CD4-positive, alpha-beta T cell treated with Interleukin-10 for 1 hour (primary cell): ENCODE measurements at places on chromosomes 6 and 20.
A peak's percentile ranks its signal among the peaks of the same experiment; 100 is the strongest.

GRCh38 chr6:8060346-8060745, 3.8 kb downstream of the BLOC1S5 start:
- DNase-seq: no peak

GRCh38 chr6:136510782-136511181, 39.4 kb downstream of the MAP7 start:
- peak; percentile 2 for DNase-seq

DNA sequence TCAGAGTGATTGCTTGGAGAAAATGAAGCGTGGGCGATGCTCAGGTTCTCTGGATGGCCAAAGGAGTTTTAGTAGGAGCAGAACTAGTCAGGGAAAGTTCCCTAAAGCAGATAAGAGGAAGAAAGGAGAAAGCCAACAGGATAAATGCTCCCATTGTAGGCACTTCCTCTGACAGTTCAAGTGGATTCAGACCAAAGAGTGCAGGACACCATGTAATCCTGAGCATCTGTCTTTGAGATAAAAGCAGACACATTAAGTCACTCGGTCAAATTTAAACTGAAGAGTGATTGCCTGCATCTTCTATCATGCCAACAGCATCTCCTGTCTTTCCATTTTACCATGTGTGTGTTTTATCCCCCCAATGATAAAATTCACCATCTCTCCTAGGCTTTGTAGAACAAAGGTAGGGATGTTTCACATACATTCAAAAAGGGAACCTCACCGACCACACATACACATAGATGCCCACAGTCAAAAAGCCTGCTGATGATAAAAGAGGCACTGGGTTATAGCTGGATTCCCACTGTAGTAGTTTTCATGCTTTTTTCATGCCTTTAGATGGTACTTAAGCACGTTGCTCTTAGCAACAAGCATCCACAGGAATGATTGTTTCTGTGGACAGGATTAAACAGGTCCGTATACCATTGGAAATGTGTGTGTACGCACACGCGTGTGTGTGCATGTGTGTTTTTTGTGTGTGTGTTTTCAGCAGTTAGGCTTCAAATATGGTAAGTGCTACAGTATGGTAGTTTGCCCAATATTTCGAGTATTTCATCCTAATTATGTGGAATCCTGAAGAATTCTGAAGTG, 7.0 kb downstream of the GRIK2 start:
- no peak for DNase-seq

DNA sequence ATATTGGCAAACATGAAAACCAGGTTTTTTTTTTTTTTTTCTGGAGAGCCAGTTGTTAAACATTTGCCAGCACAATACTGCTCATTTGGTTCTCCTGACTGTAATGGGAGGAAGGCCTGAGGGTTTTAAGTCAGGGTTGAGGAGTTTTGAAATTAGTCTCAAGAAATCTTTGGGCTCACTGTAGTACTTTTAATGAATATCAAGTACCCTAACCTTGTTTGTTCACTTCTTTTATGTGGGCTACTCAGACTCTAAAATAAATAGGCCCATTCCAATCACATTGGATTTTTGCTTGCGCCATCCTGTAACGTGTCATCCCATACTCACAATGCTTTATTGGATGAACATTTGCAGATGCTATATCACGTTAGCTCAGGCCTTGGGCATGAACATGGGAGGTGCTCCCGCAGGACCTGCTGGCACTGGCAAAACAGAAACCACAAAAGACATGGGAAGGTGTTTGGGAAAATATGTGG, 146.9 kb downstream of the DNAH8 start:
- DNase-seq: no peak

GRCh38 chr6:44255871-44256774, 1.2 kb downstream of the SLC35B2 start:
- peak; percentile 51 for DNase-seq

- DNase-seq: no peak
These were observed 632.7 kb upstream of the AGPAT4 start for GRCh38 chr6:161906571-161906970.

GRCh38 chr20:46200582-46201570, 82.8 kb downstream of the CD40 start:
- DNase-seq: no peak

GRCh38 chr6:13261464-13261994, 66.8 kb downstream of the TBC1D7 start:
- DNase-seq: no peak

- no peak for DNase-seq
These were observed 28.3 kb downstream of the RNASET2 start for GRCh38 chr6:166927935-166928643.

DNA sequence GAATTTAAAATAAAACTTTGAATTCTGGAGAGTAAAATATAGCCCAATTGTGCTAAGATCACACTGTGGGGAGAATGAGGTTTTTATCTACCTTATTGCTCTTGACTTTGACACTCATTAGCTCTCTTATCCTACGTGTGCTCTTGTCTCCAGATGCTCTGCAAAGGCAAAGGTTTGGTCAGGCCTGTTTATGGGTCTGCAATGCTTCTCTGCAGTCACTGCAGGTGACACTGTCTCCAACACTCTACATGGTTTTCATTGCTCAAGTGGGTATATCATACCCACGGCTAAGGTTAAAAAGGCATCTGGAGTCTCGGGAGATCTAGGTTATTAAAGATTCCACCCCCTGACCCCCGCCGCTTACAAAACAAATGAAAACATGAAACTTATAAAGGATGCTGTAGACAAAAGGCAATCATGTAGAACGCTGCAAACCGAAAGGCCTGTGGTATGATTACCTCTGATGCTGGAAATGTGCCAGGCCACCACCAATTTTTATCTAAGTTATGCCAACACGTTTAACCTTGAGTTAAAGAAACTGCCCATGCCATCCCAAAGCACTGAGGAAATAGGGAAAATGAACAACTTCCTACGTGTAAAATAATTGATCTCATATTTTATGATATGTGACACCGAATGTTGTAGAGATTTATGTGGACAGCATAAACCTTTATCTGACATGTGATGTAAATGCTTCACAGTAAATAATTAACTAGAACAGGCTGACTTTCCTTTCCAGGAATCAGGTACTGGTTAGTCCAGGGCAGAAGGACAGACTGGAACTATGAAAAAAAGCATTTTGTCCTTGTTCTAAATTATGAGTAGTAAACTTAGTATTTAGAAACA, 238.2 kb upstream of the NOX3 start:
- no peak for DNase-seq

DNA sequence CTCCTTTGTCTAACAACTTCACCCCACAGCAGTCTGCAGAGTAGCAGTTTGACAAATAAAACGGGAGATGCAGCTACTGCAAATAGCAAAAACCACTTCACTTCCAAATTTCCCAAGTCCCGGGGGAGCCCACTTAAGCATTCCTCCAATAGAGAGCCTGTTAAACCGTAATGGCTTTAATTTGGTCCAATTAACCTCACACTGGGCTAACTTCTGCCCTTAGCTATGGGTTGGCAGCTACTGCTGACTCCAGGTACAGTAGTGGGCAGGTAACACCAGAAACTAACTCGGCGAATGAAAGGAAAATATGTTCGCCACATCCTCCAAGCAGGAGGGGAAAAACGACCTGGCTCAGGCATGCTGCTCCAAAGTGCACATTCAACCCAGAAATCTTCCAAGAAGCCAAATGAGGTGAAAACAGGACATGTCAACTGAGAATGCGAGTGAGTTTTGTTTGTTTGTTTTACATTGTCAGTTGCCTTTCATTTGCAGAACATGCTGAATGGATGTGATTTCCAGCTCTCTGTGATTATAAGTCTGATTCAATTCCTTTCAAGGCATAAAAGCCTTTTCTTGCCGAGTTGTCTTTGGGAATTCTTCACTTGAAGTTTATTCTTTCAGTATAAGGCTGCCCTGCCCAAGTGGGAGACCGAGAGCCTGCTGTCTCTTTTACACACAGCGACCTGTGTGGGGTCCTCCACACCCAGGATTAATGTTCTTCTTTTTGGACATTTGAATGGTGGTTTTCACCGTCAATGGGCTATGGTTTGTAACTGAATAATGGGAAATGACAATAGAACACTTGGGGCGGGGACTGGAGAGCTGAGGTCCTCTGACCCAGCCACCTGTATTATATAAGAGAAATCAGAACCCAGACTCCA, 117.3 kb upstream of the ARMC2 start:
- DNase-seq: no peak

DNA sequence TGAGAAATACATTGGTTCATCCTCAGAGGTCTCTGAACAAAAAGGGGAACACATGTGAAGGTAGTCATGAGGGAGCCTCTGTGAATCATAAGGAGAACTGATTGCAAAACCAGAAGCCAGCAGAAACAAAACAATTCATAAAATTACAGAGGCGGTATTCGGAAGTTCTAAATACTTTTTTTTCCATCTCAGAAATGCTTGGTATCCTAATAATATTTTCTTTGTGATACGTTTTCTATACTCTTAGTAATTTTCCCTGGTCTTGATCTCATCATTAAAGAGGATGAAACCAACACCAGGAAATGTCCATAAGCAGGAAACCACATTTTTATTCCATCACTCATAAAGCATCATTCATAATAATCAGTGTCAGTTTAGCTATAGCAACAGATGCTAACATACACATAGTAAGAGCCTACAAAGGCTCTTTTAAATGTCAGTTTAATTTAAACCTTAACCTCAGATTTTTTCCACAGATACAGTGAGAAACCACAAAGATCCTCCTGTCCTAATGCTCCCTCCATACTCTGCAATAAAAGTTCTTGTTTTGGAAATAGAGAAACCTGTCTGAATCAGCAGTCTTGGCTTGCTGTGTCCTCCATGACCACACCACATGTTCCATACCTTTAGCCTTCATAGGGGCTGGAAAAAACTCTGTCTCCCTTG, 29.2 kb downstream of the SGK1 start:
- DNase-seq: peak; percentile 17

- no peak for DNase-seq
These were observed 26.1 kb downstream of the C6orf141 start for GRCh38 chr6:49576618-49577017.

DNA sequence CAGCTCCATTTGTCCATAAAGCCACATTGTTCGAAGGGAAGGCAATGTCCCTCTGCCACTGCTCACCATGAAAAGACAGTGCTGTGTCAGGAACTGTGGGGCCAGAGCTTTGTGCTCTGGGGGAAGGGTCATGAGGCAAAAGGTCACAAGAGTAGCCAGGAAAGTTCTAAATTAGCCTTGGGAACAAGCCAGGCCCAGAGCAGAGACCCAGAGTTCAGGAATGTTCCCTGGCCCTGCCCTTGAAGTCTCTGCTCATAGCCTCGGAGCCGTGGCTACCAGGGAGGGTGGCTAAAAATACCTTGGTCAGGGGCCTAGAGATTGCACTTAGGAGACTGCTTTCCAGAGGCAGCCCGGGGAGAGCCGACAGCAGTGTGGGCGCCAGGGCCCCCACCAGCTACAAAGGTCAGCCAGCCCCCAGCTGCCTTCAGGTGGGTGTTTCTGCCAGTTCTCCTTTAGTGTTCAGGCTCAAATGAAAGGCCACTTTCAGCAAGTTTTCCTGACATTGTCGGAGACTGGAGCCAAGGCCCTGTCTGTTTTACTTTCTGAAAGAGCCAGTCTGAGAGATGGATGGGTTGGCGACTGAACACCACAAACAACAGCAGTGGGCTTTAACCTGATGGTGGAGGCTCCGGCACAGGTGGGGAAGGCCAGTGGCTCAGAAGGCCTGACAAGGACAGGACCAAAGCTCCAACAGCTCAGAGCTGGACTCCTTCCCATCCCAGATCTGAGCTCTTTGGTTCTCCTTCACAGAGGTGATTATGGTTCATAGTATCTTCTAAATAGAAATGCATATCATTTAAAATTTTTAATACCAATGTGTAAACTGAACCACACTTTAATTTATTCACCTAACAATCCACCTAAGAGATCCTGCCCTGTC, 76.2 kb downstream of the CDH26 start:
- DNase-seq: no peak

DNA sequence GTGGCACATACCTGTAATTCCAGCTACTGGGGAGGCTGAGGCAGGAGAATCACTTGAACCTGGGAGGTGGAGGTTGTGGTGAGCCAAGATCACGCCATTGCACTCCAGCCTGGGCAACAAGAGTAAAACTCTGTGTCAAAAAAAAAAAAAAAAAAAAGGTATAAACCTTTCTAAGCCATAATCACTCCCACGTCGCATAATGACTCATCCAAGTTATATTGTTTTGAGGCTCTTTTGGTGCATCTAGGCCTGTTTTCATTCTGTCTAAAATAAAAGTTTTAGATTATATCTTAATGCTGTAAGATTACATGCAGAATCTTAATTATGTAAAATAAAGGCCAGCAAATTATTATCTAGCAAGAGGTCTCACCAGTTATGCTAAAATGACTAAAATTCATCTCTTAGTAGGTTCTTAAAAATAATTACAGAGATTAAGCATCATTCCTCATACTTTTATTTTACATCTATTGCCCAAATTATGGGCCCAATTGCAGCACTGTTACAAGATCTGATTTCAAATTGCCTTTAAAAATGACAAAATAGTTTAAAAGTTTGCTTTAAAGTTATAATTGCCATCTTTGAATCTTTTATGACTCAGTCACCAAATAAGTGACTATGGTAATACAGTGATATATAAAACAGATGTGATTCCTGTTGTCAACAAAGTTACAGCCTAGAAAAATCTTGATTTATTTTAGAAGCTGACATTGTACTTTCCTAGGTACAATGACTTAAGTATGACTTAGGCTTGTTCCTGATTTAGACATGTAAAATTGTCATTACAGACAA, 10.4 kb upstream of the SUMO4 start:
- DNase-seq: no peak

DNA sequence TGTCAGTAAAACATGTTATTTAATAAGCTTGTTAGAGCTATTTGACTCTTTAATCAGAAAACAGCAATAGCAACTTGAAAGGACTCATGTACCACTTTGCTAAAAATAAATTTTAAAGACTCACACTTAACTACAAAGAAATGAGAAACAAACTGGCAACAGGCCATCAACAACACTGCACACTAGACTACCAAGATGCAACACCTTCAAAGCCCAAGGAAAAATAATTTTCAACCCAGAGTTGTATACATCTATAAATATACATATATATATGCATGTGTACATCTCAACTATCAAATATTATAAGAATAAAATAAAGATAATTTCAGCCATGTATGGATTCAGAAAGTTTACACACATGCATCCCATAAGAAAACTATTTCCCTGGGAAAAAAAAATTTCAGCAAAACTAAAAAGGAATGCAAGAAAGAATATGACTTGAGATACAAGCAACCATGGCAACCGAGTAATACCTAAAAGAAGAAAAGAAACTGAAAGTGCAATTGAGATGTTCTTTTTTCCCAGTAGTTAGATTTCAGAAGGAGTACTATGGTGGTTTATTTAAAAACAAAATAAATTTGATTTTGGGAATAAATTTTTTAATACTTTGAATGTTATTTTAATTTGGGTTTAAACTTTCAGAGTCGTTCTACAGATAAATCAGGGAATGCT, 303.8 kb downstream of the UBE3D start:
- DNase-seq: no peak
